Daoy (cell line): ENCODE measurements at places on chromosomes 12 and 14.
A peak's percentile ranks its signal among the peaks of the same experiment; 100 is the strongest.

GRCh38 chr12:89742337-89743022, 33.8 kb upstream of the ATP2B1 start:
- no peak for DNase-seq

GRCh38 chr12:122997343-122998250, 17.1 kb downstream of the ARL6IP4 start:
- DNase-seq, result no peak

GRCh38 chr14:43687921-43688320, 819.2 kb downstream of the FSCB start:
- peak; percentile 30 for DNase-seq

GRCh38 chr12:47828976-47829482, 9.3 kb upstream of the HDAC7 start:
- DNase-seq, result peak; percentile 92

DNA sequence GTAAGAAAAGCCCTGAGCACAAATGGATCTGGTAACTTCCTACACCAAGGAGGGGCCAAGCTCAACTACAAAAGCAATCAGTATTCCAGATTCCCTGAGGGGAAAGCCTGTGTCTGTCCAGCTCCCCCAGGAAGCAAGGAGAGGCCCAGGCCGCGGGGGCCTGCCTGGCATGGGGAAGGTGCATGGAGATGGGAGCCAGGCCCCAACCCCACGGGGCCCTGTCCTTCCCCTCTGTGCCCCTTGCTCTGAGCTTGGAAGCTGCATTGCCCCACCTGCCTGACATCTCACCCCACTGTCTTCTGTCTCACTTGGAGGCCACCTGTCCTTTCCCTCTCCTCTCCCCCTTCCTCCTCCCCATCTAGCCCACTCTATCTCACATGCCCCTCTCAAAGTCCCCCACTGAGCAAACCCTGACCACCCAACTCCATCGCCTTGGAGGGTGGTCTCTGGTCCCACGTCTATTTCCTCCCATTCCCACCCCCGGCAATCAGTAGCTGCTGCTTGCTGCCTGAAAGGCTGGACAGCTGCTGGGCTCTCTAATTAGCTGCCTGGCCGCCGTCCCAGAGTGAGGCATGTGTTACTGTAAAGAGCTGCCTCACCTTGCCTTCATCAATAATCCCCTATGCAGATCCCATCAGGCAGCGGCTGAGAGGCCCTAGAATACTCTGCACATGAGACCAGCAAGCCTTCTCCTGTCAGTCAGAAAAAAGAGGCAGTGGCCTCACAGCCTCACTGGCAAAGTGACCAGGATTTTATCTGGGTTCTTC, 3.4 kb upstream of the TMEM229B start:
- no peak for DNase-seq

- peak; percentile 80 for DNase-seq
These were observed 9.4 kb upstream of the HVCN1 start for GRCh38 chr12:110698171-110698902.

- no peak for DNase-seq
These were observed 623.3 kb upstream of the FOXG1 start for GRCh38 chr14:28143316-28143715.

- DNase-seq, result peak; percentile 9
These were observed 401.0 kb downstream of the BTG1 start for GRCh38 chr12:91744597-91744996.

DNA sequence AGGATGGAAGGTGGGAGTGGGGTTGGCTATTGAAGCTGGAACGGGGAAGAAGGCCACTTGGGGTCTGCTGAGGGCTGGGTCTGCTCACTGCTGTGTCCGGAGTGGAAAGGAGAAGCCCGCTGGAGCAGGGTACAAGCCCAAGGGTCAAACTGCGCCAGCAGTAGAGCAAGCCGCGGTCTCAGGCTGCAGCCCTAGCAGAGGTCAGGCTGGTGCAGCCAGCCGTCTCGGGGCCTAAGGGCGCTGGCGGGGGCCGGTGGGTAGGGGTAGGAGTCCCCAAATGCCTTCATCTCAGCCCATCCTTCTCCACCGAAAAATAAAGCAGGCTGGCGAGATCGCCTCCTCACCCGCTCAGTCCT, 718 bp upstream of the JDP2 start:
- no peak for DNase-seq

GRCh38 chr14:100839681-100840111, 13.8 kb downstream of the MEG3 start:
- no peak for DNase-seq

- DNase-seq, result no peak
These were observed 2.3 kb downstream of the CLEC2B start for GRCh38 chr12:9866860-9867269.

DNA sequence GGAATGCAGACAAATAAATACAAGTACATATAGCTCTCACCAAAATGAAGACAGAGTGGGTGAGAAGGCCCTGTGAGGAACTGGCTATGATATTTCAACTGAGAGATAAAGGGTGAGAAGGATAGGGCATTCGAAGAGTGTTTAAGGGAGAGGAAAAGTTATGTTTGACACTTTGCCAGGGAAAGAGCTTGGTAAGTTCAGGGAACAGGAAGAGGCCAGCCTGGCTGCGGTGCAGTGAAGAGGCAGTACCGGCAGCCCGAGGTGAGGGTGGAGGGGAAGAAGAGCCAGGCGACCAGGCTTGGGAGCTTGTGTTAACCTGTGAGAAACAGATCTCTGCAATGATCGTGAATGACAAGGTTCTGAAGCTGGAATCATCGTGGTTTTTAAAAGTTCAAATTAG, 84.7 kb upstream of the RFX4 start:
- DNase-seq, result no peak

GRCh38 chr12:123038486-123038885, 58.0 kb downstream of the ARL6IP4 start:
- no peak for DNase-seq

GRCh38 chr14:27845241-27845850, 921.2 kb upstream of the FOXG1 start:
- DNase-seq, result peak; percentile 75

DNA sequence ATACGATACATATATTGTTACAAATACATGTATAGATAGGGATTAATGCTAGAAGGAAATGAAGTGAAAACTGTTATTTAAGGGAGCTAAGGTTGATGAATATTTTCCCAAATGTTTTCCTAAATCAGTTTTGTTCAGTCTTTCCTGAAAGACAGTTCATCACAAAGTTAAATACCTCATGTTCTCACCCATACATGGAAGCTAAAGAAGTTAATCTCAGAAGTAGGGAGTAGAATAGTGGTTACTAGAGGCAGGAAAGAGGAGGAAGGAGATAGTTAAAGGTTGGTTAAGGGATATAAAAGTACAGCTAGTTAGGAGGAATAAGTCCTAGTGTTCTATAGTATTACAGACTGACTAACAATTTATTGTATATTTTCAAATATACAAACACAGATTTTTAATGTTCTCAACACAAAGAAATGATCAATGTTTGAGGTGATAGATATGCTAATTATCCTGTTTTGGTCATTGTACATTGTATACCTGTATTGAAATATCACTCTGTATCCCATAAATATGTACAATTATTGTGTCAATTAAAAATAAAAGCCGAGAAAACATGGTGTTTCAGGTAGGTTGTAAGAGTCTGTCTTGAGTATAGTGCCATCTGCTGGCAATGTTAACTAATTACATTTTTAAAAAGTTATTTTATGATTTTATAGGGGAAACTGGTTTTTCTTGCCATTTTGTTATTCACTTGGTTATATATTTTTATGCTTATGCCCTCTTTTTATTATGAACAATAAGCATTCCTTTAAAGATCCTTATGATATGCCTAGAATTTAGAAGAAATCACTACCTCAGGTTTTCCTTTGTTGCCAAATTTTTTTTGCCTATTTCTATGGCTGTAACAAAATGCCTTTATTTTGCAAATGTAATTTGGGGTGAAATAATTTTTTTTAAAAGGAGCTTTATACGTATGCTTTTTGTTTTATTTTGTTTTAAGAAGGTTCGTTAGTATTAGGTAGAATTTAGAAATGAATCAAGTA, 26.9 kb downstream of the ZDHHC17 start:
- DNase-seq, result peak; percentile 6

DNA sequence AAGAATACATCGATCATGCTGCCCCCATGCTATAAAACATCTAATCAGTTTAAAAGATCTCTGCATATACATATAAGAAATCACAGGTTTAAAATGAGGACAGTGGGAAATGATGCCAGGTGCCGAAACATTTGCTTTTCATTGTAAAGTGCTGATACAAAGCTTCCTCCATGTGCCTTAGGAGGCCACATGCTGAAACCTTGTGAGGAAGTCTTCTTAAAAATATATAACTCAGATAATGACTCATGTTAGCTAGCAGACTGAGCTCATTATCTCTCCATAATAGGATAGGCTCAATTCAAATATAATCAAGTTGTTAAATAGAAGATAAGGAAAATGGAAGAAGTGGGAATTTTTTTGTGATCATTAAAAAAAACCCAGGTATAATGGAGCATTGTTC, 65.9 kb downstream of the RFX4 start:
- DNase-seq, result no peak

DNA sequence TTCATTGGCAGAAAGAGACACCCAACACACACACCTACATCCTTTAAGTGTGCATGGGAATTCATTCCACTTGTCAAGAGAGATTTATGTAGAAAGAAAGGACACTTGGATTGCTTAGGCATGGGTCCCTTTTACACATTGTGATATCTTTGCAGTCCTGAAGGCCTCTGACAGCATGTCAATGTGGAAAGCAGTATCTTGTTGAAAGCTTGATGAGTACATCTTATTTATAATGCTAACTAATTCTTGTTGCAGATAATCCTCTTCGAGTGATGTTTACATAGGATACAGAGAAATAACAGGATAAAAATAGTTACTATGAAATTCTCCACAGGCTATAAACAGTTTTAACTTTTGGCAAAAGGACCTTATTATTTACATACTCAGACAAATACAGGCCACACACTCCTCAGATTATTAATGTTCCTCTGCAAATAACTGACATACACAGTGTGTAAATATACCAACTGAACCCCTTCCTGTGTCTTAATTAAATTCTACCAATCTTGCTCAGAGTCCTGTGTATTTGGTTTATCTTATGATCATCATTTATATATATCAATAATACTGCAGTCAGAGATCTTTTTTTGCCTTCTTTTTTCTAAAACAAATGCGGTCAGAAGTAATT, 111.8 kb upstream of the DIO2 start:
- no peak for DNase-seq

GRCh38 chr12:118377884-118378470, 1.6 kb downstream of the SUDS3 start:
- peak; percentile 49 for DNase-seq
